Muscle of leg (tissue), 16 donors: ENCODE measurements at places on chromosomes 12 and 14. TPM values are rescaled to one million over a fixed set of nuclear protein-coding genes. Genes with fewer than 3 reads are reported as not detected.

The RPL10L gene
- polyA plus RNA-seq = not detected

The OR6C68 gene
- polyA plus RNA-seq = not detected

The BCL11B gene
- 1.7 TPM for polyA plus RNA-seq

The VASH1 gene
- polyA plus RNA-seq = 59.0 TPM

The KNTC1 gene
- polyA plus RNA-seq = 14.9 TPM

The NKX2-1 gene
- polyA plus RNA-seq = not detected

The RASSF9 gene
- polyA plus RNA-seq = 1.7 TPM

The KRT6C gene
- not detected for polyA plus RNA-seq

The PCNX1 gene
- polyA plus RNA-seq = 23.4 TPM

The GPR137C gene
- 4.5 TPM for polyA plus RNA-seq

The ZBTB1 gene
- 31.4 TPM for polyA plus RNA-seq

The NGB gene
- polyA plus RNA-seq = 0.17 TPM

The TNFAIP2 gene
- 48.8 TPM for polyA plus RNA-seq

The TGFB3 gene
- polyA plus RNA-seq = 122 TPM

The FIGNL2 gene
- polyA plus RNA-seq = 1.7 TPM

The MFAP5 gene
- 89.2 TPM for polyA plus RNA-seq

The TRIP11 gene
- 18.5 TPM for polyA plus RNA-seq

The C12orf60 gene
- 1.2 TPM for polyA plus RNA-seq

The CCDC91 gene
- polyA plus RNA-seq = 23.1 TPM

The MYF6 gene
- polyA plus RNA-seq = 101 TPM

The HSPA2 gene
- polyA plus RNA-seq = 7.6 TPM

The CCDC198 gene
- polyA plus RNA-seq = not detected

The SLC5A8 gene
- not detected for polyA plus RNA-seq

The MYRFL gene
- polyA plus RNA-seq = 0.41 TPM

The LMNTD1 gene
- not detected for polyA plus RNA-seq

The DNAAF2 gene
- polyA plus RNA-seq = 8.1 TPM

The IFNG-AS1 gene
- polyA plus RNA-seq = 0.20 TPM

The SOX5 gene
- 1.8 TPM for polyA plus RNA-seq

The FOXJ2 gene
- polyA plus RNA-seq = 23.5 TPM

The DDX24 gene
- 80.5 TPM for polyA plus RNA-seq

The PIWIL1 gene
- polyA plus RNA-seq = 0.28 TPM

The AMN gene
- polyA plus RNA-seq = 0.56 TPM

The CELA1 gene
- polyA plus RNA-seq = not detected

The TNS2 gene
- polyA plus RNA-seq = 109 TPM

The PELI2 gene
- 3.5 TPM for polyA plus RNA-seq

The TMEM63C gene
- polyA plus RNA-seq = 4.8 TPM

The ADCY6 gene
- polyA plus RNA-seq = 38.0 TPM

The SLC39A2 gene
- polyA plus RNA-seq = not detected

The BTBD7 gene
- polyA plus RNA-seq = 20.8 TPM

The TAS2R13 gene
- not detected for polyA plus RNA-seq

The PPP4R4 gene
- polyA plus RNA-seq = 0.08 TPM

The TIMM9 gene
- 87.1 TPM for polyA plus RNA-seq

The KRT5 gene
- polyA plus RNA-seq = 0.23 TPM

The SPX gene
- 20.5 TPM for polyA plus RNA-seq

The HSPB8 gene
- polyA plus RNA-seq = 174 TPM

The PLCZ1 gene
- polyA plus RNA-seq = not detected

The MON2 gene
- 31.6 TPM for polyA plus RNA-seq
